ENCODE measurements at places on chromosomes 4 and X.

- DNase-seq: no peak
These were observed 361.9 kb downstream of the KCTD8 start for GRCh38 chr4:44086753-44087152.

GRCh38 chr4:85544751-85545150 lies 69.8 kb downstream of the ARHGAP24 start:
- DNase-seq: no peak

DNA sequence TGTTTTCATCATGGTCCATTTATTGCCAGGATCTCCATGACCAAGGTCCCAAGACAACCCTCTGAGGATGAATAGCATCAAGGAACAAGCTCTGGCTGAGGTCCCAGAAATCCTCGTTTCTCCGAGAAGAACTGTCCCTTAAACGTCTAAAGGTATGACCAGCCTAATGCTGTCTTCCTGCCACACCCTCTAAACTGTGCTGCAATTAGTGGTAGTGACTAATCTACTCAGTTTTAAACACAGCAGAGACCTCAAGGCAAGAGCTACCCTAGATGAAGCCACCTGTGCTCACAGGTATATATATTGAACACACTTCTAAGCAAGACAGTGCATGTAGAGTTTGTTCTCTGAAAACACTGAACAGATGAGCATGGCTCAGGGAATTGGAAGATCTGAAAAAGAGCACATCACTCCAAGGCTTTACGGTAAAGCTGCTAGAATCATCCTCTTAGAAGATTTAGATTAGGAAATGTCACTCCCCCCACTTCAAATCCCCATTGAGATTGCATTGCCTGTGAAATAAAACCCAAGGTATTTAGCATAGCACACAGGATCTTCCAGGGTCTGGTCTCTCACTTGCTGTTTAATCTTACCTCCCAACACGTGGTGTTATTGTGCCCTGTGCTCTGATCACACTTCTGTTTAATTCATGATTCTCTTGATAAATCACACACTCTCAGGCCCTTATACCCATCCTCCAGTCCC lies 173.9 kb upstream of the VCX3A start:
- DNase-seq: no peak

DNA sequence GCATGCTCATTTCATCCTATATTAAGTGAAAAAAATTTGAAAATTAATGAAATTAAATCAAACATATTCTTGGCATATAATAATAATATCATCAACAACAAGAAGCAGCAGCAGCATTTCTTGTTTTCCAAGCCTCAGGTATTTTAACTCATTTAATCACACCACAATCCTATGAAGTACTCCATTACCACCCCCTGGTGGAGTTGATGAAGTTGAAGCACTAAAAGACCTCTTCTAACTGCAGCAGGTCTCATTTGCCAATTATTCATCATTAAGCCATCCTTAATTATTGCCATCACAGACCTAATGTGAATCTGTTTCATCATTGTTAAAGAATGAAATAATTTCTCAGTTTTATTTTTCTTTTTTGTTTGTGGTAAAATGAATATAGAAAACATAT lies 801.4 kb upstream of the GRID2 start:
- no peak for DNase-seq

DNA sequence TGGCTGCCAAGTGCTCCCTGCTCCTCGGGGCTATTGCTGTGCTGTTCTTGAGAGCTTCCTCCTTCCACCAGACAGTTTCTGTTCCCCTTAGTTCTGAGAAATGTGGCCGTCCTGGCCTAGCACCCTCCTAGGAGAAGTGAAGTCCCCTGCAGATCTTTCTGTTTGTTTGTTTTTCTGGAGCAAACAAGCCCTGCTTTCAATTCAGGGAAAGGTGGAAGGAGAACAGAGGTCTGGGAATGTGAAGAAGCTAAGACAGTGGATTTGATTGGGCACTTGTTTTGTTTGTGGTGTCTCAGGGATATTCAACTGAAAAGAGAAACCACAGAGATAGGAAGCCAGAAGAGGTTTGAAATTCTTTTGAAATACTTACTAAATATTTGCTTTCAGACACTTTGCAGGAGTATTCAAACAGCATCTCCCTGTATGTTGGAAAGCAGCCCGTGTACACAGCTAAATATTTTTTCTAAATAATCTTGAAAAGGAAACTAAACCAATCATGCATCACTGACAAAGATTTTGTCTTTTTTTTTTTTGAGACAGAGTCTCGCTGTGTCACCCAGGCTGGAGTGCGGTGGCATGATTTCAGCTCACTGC lies 36.5 kb upstream of the PPM1K start:
- DNase-seq: peak; percentile 60

GRCh38 chrX:24682739-24683432 lies 10.8 kb upstream of the POLA1 start:
- DNase-seq: peak; percentile 77

All from activated CD4-positive, alpha-beta T cell treated with anti-CD3 and anti-CD28 coated beads, Interleukin-2, Interleukin-6, amounts not matched to agents 100 ng/mL and 50 ng/mL, durations not matched to agents 16 hours and 8 hours (primary cell).